ENCODE measurements at places on chromosomes 5 and 9. TPM values are rescaled to one million over a fixed set of nuclear protein-coding genes. Genes with fewer than 3 reads are reported as not detected.
A peak's percentile ranks its signal among the peaks of the same experiment; 100 is the strongest.

- DNase-seq: no peak
Observed at GRCh38 chr9:125696106-125696647, 10.8 kb downstream of the MAPKAP1 start.

DNA sequence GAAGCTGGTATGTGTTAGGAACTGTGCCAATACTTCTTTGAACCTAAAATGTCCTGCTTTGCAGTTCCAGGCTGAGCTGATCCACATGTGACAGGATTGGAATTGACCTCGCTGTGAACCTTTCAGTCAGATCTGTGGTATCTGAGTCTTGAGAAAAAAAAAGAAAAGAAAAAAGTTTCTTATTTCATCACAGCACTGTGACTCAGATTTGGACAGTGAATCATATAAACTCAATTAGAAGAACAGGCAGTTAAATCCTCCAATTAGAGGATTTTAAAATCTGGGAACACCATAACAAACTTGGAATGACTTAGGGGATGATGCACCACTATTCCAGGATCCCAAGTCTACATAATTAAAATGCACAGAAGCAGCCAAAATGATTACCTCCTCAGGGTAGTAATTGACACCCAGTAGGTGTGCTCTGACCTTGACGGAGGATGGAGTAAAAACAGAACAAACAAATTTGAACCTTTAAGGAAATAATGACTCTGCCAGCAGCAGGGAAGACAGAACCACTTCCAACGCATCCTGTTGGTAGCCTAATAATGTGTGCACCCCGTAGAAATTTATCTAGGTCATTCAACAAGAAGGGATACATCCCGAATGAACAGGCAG lies 57.8 kb upstream of the RAI14 start:
- DNase-seq: peak; percentile 92

The MAT2B gene
- 74.7 TPM for total RNA-seq

The FBLL1 gene
- not detected for total RNA-seq

The SHOC1 gene
- 0.09 TPM for total RNA-seq
